ENCODE measurements at places on chromosomes 2 and 18. TPM values are rescaled to one million over a fixed set of nuclear protein-coding genes. Genes with fewer than 3 reads are reported as not detected.

HAAO gene
- total RNA-seq, result 0.86 TPM

GRCh38 chr2:224925810-224926100 lies 116.5 kb downstream of the DOCK10 start:
- DNase-seq, result no peak

RANBP2 gene
- 74.1 TPM for total RNA-seq

GRCh38 chr2:8666581-8666980 lies 15.3 kb upstream of the ID2 start:
- no peak for DNase-seq

GRCh38 chr18:50839341-50839740 lies 19.5 kb upstream of the MRO start:
- DNase-seq, result no peak

- no peak for DNase-seq
Measured at GRCh38 chr2:128073278-128073677, 17.7 kb upstream of the UGGT1 start.

DNA sequence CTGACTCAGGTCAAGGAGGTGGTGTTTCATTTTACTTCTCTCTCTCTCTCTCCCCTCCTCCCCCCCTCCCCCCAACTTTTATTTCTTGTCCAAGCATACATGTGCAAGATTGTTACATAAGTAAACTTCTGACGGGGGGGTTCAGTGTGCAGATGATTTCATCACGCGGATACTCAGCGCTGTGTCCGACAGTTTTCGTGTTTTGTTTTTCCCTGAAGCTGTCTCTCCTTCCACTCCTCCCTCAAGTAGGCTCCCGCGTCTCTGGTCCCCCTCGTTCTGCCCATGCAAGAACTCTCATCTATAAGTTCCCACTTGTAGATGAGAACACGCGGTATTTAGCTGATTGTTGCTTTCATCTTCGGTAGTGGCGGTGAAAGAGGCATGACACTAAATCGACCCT lies 111.0 kb upstream of the ANKRD30BL start:
- no peak for DNase-seq

DNA sequence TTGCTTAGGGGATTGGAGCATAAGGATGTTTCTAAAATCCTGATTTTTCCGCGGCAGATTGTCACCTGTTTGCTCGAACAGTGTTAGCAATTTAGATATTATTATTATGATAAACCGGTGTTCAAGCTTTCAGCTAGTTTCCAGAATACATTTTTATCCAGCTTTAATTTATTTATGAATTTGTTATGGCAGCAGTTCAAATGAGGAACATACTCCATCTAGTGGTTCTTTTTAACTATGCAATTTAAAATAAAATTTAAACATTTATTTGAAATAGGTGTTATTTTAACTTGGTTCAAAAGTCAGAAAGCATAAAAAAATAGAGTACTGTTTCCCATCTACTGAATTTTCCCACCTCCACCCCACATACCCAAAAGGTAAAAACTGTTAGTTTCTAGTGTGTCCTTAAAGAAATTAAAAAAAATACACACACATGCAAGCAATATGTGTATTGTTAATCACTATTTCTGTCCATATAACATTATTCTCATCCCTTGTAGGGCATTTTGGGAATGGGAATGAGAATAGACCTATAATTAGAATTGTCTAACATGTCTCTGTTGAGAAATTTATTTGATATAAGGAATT lies 23.2 kb downstream of the ACOXL start:
- no peak for DNase-seq

GRCh38 chr18:7808992-7809391 lies 241.9 kb downstream of the PTPRM start:
- no peak for DNase-seq

DNA sequence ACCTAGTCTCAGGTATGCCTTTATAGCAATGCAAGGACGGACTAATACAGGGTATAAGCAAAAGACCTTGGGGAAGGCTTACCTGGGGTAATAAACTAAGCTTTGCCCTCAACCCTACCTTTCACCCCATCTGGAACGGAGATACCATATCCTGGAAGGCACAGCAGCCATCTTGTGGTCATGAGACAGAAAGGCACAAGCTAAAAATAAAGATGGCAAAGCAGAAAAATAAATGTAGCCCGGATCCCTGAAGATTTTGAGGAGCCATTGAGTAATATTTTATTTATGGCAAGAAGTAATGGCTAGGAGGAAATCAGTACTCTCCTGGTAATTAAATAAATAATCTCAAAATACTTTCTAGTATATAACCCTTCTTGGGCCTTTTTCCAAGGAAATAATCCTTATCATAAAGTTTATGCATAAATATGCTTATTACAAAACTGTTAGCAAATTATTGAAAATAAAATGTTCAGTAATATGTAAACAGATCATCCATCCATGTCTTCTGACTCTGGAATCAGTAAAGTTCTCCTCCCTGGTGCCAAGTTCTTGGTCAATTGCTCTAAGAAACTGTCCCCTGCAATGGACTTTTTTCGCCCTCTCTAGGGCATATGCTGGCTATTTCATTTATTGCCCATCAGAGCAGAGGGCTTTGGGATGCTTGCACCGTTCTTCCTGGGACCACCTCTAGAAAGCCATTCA lies 198.7 kb downstream of the SPP2 start:
- no peak for DNase-seq

- no peak for DNase-seq
Measured at GRCh38 chr18:76817888-76818611, 4.3 kb upstream of the ZNF236 start.

GRCh38 chr18:12011957-12012549 lies 30.7 kb downstream of the IMPA2 start:
- no peak for DNase-seq

ST6GAL2 gene
- not detected for total RNA-seq

- no peak for DNase-seq
Measured at GRCh38 chr18:41144441-41144840, 810.6 kb upstream of the PIK3C3 start.

MLPH gene
- not detected for total RNA-seq

POTEJ gene
- total RNA-seq, result not detected

SIX3 gene
- total RNA-seq, result not detected

CXCR4 gene
- 83.3 TPM for total RNA-seq

DNA sequence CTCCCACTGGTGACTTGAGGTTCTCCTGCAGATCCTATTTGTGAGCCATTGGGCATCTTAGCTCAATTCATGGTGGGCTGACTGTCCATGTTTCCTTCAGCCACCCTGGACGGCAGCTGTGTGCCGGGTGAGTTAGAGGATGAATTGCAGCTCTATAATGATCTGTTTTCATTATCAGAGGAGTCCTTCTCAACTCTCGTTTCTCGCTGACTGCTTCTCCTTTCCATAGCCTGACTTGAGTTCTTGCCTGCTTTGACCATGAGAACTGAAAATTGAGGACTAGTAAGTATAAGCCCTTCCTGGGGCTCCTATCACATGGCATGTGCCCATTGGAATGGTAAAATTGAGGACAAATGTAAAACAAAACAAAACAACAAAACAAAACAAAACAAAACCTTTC lies 121.8 kb downstream of the CDC42EP3 start:
- no peak for DNase-seq

CLASP1 gene
- 62.6 TPM for total RNA-seq

DNA sequence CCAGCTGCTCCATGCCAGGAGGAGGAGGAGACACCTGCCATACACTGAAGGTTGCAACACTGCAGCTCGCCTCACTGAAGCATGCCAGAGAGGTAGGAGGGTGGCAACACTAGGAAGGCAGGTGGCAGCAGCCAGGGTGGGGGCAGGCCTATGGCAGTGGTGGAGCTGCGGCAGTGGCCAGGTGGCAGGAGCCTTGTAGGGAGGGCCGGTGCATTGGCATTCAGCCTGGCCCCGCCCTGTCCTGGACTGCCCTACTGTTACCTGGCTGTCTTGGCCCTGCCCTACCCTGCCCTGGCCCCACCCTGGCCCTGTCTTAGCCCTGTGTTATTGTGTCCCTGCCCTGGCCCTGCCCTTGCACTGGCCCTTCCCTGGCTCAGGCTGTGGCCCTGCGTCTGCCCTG lies 7.4 kb upstream of the ANKRD62 start:
- DNase-seq, result no peak

DNA sequence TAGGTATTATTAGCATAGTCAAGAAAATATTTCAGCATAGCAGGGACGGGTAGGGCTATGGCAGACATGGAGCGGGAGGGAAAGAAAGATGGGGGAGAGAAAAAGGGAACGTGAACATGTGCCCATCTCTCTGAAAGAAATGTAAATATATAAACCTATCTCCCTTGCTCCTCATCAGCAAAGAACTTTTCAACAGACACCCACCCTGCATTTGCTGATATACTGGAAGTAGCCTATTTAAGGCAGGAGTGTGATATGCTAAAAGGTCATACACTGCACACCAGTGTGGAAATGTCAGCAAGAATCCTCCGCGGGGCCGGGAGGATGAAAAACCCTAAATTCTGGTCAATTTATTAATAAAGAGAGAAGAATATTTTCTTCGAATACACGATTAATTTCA lies 1.7 kb downstream of the MBOAT2 start:
- DNase-seq, result no peak

DNA sequence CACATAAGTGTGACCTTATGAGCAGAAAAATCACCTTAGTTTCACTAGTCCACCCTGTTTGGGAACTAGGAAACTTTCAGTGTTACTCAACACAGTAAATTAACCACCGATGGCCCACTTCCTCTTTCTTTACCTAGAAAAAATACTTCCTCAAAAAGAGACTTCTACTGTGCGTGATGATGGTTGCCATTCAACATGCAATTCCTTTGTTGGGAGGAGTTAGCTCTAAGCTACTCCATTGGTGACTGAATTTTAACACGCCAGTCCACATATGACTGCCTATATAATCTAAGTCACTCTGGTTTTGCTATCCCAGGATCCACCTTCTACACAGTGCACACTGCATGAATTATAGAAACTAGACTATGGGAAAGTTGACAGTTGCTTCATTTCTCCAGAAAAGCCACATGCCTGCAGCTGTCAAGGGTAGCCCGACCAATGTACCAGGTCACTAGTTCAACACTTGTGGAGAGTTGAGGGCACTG lies 47.8 kb upstream of the REG3G start:
- no peak for DNase-seq

DES gene
- not detected for total RNA-seq

- no peak for DNase-seq
Measured at GRCh38 chr2:67208887-67209500, 188.1 kb upstream of the ETAA1 start.

DNA sequence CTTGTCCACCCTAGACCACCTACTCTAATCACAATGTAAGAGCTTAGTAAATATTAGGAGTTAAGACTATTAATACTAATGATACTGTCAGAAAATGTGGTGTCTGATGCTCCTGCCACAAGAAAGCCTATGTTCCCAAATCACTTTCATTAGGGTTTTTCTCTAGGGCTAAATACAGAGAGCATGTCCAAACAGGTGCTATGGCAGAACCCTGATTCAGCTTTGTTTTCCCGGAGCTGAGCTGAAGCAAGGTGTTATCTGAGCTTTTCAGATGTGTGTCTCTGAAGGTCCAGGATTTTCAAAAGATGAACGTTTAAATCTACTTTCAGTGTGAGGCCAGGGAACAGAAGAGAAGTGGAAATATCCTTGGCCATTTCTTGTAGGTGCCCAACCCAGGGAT lies 40.6 kb downstream of the CPO start:
- DNase-seq, result no peak

NYAP2 gene
- total RNA-seq, result not detected

- no peak for DNase-seq
Measured at GRCh38 chr2:168457190-168457895, 1.3 kb downstream of the CERS6 start.

GRCh38 chr18:3281456-3282400 lies 19.8 kb downstream of the MYL12B start:
- no peak for DNase-seq

KYNU gene
- total RNA-seq, result not detected

CIB4 gene
- not detected for total RNA-seq

- no peak for DNase-seq
Measured at GRCh38 chr2:84646514-84646913, 130.2 kb downstream of the DNAH6 start.

DNA sequence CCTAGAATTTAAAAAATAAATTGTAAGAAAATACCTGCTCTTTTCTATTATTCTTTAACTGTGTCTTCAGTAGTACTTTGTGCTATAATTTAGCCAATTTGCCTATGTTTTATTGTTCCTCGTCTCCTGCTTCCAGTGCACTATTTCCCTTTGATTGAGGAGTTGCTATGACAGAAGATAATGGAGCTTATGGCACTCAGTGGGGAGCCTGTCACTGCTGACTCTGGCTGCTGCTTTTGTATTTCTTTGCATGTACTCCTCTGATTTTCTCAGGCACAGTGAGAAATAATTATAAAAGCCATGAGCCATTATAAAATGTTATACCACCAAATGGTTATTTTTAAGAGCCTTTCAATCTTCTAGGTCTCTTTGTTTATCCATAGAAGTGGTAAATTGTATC lies 1310.8 kb upstream of the SLC39A10 start:
- no peak for DNase-seq

EVX2 gene
- not detected for total RNA-seq

DNA sequence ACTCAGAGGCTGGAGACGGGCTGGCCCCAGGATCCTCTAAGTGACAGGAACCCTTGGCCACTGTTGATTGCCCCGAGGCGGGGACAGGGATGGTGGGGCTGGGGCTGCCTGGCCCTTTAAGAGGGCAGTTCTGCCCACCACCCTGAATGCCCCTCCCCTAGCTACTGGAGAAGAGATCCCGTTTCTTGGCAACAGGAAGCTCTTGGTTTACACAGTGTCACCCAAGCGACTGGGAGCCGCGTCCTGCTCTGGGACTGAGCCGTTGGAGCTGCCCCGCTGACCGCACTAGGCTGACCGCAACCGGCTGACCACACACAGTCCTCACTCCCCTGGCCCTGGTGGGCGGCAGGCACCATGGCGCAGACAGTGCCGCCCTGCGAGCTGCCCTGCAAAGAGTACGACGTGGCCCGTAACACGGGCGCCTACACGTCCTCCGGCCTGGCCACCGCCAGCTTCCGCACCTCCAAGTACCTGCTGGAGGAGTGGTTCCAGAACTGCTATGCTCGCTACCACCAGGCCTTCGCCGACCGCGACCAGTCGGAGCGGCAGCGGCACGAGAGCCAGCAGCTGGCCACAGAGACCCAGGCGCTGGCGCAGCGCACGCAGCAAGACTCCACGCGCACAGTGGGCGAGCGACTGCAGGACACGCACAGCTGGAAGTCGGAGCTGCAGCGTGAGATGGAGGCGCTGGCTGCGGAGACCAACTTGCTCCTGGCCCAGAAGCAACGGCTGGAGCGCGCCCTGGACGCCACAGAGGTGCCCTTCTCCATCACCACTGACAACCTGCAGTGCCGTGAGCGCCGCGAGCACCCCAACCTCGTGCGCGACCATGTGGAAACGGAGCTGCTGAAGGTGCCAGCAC lies at the start of gene TEKT4:
Gene TEKT4 (plus strand): TSS at position 205 of the 862 bp plus-strand sequence. CDS start 150 bp downstream, at position 355.
- no peak for DNase-seq

GRCh38 chr2:237927135-237927534 lies 39.7 kb upstream of the UBE2F start:
- no peak for DNase-seq

- no peak for DNase-seq
Measured at GRCh38 chr2:236082061-236082460, 86.1 kb downstream of the GBX2 start.

DNA sequence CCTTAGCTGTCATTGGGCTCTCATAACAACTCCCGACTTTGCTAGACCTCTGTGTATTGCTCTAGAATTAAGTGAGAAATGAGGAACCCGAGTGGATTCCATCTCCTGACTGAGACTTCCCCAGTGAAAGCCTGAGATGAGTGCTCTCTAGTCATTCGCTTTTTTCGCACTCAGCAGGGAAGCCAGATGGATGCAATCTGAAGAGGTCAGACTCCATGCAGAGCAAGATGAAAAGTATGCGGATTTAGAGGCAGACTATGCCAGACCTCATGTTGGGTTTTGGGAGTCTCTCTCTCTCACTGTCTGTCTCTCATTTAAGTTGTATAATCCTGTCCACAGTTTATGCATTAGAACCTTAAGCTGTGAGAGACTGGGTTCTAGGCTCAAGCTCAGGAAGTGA lies 88.6 kb downstream of the SLC5A7 start:
- no peak for DNase-seq

TANC1 gene
- total RNA-seq, result 0.47 TPM

All from activated T-helper 1 cell treated with anti-CD3 and anti-CD28 coated beads, Interleukin-12 subunit alpha, Interleukin-12 subunit beta, Interleukin-2, Interleukin-4 antibody, amounts not matched to agents 30 ng/mL and 10 ng/mL and 1 ng/mL, durations not matched to agents 14 hours and 24 hours and 36 hours (primary cell).